ENCODE measurements at places on chromosomes 16 and 17.

DNA sequence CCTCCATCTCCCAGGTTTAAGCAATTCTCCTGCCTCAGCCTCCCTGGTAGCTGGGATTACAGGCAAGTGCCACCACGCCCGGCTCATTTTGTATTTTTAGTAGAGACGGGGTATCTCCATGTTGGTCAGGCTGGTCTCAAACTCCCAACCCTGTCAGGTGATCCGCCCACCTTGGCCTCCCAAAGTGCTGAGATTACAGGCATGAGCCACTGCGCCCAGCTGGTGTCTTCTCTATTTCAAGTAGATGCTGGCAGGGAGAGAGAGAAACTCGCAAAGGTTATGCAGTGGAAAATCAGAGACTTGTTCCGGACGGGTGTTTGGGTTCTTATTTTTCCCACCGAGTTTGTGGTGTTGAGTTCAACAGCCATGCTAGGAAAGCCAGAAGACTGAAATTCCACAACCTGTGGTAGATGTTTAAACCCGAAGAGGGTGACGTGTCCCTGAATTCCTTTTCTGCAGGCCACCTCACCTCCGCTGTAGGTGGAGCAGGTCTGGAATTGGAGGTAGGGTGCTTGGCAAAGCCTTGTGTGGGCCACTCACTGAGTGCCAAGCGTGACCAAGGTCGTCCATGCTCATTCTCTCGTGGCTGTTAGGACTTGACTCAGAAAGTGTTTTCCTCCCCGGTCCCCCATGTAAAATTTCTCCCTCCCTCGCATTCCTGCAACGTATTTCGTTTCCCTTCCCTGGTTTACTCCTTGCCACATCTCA lies 7.3 kb upstream of the ZDHHC7 start:
- no peak for DNase-seq

- DNase-seq = no peak
Observed at GRCh38 chr16:84826558-84826941, 6.8 kb downstream of the CRISPLD2 start.

- DNase-seq = peak; percentile 90
Observed at GRCh38 chr17:7561589-7562207, at the start of gene SENP3. TSS of gene SENP3 (plus strand) at chr17:7561919. CDS start at chr17:7563077, 1,158 bp downstream.

DNA sequence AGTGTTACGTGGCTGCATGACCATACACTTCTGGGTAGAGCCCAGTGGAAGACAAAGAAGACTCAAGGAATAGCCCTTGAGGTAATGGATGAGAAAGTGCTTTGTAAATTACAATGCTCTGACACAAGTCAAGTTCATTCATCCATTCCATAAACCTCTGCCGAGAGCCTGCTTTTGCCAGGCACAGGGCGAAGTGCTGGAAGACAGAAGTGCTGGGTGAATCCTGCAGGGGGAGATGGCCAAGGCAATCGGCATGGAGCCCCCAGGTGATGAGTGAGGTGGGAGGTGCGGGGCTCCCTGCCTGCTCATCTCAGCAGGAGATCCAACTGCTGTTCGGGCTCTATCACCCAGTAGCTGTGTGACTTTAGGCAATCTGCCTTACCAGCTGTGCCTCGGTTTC lies 2.8 kb upstream of the SOCS3 start:
- no peak for DNase-seq

- no peak for DNase-seq
Observed at GRCh38 chr16:11407047-11407982, 62.1 kb downstream of the RMI2 start.

GRCh38 chr17:10836966-10837590 lies 809 bp downstream of the PIRT start:
- DNase-seq = no peak

GRCh38 chr17:82110298-82110697 lies 12.3 kb upstream of the FASN start:
- no peak for DNase-seq

DNA sequence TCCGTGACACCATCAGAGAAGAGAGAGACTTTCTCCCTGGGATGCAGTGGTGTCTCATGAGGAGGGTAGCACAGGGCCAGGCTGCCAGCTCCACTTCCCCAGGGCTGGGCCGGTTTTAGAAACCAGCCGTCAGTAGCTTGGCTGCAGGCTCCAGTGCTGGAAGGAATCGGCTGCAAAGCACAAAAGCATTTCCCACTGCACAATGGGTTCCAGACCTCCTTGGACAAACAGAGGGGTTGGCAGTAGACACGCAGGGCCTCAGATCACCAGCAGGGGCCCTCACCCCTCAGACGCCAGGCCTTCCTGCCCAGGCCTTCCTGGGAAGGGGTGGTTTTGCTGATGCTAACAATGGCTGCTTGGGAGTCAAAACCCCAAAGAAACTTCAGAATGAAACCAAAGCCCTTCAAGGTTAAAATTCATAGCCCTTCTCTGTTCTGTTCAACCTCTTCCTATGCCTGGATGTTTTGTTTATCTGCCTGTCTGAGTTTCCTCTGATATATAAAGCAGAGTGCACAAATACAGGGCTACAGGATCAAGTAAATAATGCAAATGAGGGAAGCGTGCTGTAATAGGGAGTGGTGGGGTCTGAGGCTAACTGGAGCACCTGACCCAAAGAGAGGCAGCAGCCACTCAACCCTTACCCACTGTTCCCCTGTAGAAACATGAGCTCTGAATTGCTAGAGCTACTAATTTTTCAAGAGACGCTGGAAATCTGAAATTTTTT lies 26.2 kb downstream of the TEKT5 start:
- DNase-seq = no peak

DNA sequence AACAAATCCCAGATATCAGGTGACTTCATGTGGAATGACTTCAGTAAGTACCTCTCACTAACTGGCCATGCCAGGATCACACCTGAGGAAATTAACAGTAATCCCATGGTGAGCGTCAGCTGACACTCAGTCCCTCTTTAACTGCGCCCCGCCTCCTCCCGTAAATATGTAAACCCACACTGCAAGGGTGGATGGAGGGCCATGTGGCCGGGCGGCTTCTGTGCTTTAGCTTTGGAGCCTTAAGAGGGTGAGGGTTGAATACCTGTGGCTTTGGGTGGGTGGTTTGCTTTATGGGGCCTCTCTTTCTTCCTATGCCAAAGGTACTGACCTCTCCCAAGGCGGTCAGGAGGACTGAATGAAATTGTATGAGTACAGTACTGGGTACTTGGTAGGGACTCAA lies 141.7 kb downstream of the MRM1 start:
- DNase-seq = no peak

- DNase-seq = no peak
Observed at GRCh38 chr16:87679593-87680271, 77.4 kb downstream of the JPH3 start.

GRCh38 chr17:40777971-40778370 lies 4.4 kb downstream of the KRT27 start:
- DNase-seq = no peak

DNA sequence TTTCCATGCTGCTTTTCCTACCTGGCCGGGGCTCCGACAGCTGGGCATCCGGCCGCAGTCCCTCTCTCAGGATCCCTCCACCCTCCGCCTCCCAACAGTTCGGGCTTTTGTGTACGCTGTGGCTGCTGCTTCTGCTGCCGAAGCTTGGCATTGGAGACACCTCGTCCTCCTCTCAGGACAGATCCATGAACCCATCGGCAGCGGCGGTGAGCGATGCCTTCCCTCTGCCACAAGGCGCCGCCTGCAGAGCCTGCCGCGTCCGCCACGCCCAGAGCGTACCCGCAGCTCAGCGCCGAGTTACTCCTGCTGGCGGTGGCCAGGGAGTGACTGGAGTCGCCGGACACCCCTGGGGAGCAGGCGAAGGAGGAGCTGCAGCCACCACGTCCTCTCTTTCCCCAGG lies 2032.8 kb downstream of the TP53TG3F start:
- no peak for DNase-seq

DNA sequence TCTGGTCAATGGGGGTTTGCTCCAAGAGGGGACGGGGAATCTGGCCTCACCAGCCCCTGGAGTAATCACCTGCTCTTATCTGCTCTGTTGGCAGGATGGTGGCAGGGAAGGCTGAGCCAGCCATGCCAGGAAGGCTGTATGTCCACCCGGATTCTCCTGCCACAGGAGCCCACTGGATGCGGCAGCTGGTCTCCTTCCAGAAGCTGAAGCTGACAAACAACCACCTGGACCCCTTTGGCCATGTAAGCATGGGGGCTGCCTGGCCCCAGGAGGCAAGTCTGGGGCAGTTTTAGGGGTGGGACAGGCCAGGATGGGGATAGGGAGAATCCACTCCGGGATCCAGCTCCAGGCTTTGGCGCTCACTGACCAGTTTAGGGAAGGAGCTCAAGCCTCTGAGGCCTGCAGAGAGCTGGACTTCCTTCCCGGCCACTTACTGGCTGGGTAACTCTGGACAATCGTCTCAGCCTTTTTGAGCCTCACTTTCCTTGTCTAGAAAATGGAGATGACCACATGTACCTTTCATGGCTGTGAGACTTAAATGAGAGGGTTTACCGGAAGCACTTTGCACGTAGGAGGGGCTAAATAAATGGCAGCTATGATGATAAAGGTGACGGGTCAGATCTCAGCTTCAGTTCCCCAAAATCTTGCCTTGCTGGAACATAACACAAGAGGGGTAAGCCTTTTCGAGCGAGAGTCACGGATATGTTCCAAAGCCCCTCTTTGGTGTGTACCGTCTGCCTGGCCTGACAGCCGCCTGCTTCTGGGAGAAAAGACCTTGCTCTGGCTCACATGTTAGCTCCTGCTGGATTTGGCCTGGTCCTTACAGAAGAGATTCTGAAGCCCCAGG lies 15.4 kb downstream of the TBX4 start:
- no peak for DNase-seq

- DNase-seq = no peak
Observed at GRCh38 chr17:62745806-62746205, 62.3 kb downstream of the MARCHF10 start.

DNA sequence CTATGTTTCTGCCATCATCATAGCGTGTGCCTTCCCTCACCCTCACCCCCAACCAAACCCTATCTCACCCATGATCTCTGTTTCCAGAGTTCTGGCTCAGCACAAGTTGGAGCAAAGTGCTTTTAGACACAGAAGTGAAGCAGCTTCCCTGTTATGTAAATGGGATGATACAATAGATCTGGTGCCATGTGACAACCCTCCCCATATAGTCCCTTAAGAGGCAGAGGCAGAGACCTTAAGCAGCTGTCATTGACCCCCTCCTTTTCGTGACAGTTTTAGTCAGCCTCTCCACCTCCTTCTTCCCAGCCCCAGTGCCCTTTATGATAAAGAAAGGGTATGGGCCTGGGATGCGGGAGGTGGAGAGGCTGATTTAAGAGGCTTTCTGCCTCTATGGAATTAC lies 40.3 kb upstream of the MED13 start:
- DNase-seq = no peak

All from T-helper 22 cell (primary cell).